Right renal cortex interstitium (tissue), 3 donors: ENCODE measurements at places on chromosomes 4 and X. TPM values are rescaled to one million over a fixed set of nuclear protein-coding genes. Genes with fewer than 3 reads are reported as not detected.

- no peak for DNase-seq
Observed at GRCh38 chr4:2935762-2936743, 27.2 kb downstream of the NOP14 start.

Gene DCAF4L1
- 0.25 TPM for polyA plus RNA-seq

GRCh38 chr4:48073567-48074103 is 57.1 kb downstream of the NIPAL1 start:
- no peak for DNase-seq

Gene EDA2R
- polyA plus RNA-seq, result 0.67 TPM

- DNase-seq, result no peak
Observed at GRCh38 chr4:89254847-89255246, 52.8 kb downstream of the GPRIN3 start.

- no peak for DNase-seq
Observed at GRCh38 chrX:97691901-97692455, 808.3 kb downstream of the RPA4 start.

GRCh38 chr4:60129740-60130139 is 1070.4 kb upstream of the ADGRL3 start:
- DNase-seq, result no peak

Gene ODAPH
- polyA plus RNA-seq, result 0.29 TPM

- no peak for DNase-seq
Observed at GRCh38 chr4:53816561-53816960, 225.3 kb upstream of the LNX1 start.

- DNase-seq, result no peak
Observed at GRCh38 chr4:39342731-39343130, 23.4 kb downstream of the RFC1 start.

DNA sequence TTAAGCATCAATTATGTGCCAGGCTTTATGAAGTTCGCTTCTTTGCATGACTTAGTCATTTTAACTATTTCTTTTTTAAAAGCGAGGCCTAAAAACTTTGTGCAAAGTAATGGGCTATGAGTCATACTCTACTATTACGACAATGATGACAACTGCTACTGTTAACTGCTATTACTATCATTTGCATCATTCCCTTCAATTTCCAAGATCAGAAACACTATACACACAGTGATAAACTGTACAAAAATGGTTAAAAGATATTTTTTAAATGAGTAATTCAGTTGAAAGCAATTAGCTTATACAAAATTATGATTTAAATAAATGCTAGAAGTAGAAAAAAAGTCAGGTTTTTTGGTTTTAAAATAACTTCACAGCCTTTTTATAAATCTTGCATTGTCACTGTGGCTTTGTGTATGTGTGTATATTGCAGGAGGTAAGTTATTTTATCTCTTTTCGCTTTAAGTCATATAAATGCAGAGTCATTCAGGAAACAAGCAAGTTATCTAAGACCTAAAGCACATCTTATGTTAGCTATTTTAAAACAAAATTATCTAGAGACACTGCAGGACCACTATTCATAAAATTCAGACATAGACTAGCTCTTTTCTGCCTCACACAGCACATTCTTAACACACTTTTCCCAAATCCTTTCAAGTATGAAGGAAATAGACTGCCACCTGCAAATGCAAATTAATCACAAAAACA is 18.5 kb upstream of the CXCL3 start:
- DNase-seq, result no peak

DNA sequence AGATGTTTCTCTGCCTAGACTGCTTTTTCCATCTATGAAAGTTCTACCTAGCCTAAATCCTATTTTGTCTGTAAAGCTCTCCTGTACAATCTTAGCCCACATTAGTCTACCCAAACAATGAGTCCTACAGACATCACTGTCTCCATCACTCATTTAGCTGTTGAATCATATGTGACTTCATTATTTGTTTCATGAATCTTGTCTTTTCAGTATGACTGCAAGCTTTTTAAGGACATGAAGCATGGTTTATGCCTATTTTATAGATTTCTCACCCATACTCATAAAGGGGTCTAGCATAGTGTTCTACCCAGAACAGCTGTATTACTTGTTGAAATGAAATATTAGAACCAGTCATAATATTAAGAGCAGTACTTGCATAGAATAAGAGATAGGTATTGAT is 13.0 kb downstream of the AMMECR1 start:
- no peak for DNase-seq

DNA sequence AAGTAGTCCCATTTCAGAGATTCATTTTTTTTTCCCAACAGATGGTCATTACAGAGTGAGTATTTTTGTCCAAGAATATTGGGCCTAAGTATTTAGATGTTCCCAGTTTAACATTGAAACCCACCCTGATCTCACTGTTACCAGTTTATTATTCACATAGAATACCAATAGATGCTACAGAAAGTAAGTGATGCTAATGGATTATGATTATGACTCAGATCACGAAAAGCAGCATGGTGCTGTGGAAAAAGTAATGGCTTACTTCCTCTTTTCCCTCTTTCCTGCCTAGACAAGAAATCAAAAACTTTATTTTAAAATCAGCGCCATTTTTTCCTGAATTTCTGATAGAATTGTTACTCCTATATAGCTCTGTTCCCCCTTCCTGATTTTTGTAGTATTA is 51.9 kb downstream of the GSPT2 start:
- DNase-seq, result no peak

Gene GC
- polyA plus RNA-seq, result 0.33 TPM

- DNase-seq, result no peak
Observed at GRCh38 chr4:118348886-118349285, 3.9 kb downstream of the PRSS12 start.

DNA sequence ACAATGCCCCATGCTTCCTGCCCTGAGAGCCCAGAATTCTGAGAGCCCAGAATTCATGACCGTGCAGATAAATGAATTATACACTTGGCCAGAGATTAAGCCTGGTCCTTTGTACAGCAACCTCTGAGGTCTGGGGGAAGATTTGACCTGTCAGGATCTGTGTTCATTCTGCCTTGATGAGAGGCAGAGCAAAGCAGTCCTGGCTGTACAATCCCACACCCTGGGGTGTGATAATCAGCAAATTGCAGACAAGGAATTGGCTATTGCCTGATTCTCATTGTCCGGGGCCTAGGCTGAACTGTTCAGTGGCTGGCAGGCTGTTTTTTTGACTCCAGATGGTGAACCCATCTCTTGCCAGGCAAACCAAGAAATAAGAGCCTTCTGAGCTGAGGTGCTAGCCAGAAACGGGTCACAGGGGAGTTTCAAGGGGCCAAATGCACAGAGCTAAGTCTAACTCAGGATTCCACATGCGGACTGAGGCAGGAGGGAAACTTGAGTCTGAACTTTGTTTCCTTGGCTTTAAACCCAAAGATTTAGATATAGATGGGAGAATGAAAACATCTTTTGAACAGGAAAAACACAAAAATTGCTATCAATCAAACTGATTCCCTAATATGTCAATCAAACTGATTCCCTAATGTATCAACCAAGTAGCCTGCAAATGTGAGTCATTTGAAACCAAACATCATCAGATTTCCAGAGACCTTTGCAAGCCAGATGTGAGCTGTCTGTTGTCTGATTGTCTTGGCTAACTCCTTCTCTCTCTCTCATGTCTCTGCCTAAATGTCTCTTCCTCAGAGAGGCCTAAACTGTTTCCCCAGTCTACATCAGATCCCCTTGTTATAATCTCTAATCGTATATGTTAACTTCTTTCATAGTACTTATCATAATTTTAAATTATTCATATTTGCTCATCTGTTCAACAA is 159.3 kb downstream of the ATG4A start:
- DNase-seq, result no peak

- DNase-seq, result no peak
Observed at GRCh38 chr4:3096202-3096601, 21.7 kb downstream of the HTT start.

GRCh38 chr4:67103001-67103747 is 442.1 kb downstream of the CENPC start:
- no peak for DNase-seq

DNA sequence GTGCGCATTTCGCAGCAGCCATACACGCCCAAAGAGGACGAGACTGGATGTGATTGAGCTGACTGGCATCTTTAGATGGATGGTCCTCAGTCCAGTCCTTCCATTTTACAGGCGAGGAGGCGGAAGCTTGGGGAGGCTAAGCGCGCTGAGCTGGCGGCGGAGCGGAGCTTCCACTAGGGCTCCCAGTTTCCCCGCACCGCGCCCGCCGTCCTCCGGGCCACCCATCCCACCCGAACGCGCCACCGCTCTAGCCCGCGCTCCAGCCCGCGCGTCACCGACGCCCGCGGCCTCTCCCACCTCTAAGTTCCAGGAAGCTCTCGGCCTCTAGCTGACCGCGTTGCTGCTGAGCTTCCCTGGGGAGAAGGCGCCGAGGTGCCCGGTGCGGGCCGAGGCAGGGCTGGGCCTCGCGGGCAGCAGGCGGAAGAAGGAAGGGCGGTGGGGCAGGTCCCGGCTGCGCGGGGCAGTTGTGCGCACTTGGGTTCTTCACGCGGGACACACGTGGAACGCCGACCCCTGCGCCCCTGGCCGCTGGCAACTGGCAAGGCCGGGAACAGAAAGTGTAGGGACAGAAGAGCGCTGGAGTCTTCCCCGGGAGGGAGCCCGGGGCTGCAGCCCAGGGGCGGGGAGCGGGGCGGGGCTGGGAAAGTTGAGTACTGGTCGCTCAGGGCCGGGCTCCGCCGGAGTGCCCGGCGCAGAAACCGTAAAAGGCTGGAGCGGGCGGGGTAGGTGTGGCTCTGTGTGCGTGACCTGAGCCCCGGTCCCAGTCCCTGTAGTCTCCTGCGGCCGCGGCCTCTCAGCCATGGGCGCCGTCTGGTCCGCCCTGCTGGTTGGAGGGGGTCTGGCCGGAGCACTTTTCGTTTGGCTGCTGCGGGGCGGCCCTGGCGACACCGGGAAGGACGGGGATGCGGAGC is at the start of gene STBD1:
STBD1 (plus strand) TSS at position 763 of the 911 bp plus-strand sequence; CDS start at position 800, 37 bp downstream.
- peak; percentile 20 for DNase-seq

DNA sequence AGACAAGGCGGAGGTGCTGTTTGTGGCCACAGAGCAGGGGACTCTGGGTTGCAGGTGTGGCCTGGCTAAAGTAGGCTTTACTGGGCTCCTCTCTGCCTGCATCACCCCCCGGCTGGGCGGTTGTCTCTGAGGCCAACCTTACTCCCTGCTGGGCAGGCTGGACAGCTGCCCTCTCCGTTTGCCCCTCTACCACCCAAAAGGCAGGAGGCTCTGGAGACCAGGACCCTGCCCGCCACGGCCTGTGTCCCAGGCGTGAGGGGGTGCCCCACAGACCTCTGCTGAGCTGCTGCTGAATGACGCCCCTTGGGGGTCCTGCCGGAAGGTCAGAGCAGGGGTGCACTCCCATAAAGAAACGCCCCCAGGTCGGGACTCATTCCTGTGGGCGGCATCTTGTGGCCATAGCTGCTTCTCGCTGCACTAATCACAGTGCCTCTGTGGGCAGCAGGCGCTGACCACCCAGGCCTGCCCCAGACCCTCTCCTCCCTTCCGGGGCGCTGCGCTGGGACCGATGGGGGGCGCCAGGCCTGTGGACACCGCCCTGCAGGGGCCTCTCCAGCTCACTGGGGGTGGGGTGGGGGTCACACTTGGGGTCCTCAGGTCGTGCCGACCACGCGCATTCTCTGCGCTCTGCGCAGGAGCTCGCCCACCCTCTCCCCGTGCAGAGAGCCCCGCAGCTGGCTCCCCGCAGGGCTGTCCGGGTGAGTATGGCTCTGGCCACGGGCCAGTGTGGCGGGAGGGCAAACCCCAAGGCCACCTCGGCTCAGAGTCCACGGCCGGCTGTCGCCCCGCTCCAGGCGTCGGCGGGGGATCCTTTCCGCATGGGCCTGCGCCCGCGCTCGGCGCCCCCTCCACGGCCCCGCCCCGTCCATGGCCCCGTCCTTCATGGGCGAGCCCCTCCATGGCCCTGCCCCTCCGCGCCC is 920 bp downstream of the HTT-AS start:
- no peak for DNase-seq

Gene TMEM129
- 34.2 TPM for polyA plus RNA-seq
